Right atrium auricular region (tissue), 2 donors: ENCODE measurements at places on chromosomes 5 and 9. TPM values are rescaled to one million over a fixed set of nuclear protein-coding genes. Genes with fewer than 3 reads are reported as not detected.

FAM221B gene
- not detected for total RNA-seq

DNA sequence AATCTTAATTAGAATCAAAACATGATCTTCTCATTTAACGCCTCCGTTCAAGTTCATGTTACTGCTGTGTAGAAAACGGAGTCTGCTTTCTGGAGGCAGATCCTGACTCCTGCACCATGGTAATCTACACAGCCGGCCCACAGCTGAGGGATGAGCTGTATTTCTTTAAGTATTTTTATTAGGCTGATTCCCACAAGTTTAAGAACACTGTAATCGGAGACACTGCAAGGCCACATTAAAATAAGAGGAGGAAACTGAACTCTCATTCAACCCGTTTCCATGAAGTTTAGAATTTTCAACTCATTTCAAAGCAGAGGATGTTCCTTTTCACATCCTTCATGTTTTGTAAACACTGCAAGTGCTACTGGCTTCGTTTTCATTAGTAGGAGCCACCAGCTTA is 372.2 kb downstream of the NFIB start:
- peaks cover 21% of the 10 kb centered on the region for H3K4me1 ChIP-seq
- H3K36me3 ChIP-seq, result no peaks in the 10 kb centered on the region
- no peak overlapping the region for H3K27ac ChIP-seq
- H3K27me3 ChIP-seq, result no peaks in the 10 kb centered on the region
- H3K4me3 ChIP-seq, result no peak overlapping the region

- H3K27me3 ChIP-seq, result no peaks in the 10 kb centered on the region
- H3K4me1 ChIP-seq, result no peaks in the 10 kb centered on the region
- no peaks in the 10 kb centered on the region for H3K36me3 ChIP-seq
- no peak overlapping the region for H3K4me3 ChIP-seq
Observed at GRCh38 chr9:135835131-135835530, 72.2 kb downstream of the CAMSAP1 start.

DNA sequence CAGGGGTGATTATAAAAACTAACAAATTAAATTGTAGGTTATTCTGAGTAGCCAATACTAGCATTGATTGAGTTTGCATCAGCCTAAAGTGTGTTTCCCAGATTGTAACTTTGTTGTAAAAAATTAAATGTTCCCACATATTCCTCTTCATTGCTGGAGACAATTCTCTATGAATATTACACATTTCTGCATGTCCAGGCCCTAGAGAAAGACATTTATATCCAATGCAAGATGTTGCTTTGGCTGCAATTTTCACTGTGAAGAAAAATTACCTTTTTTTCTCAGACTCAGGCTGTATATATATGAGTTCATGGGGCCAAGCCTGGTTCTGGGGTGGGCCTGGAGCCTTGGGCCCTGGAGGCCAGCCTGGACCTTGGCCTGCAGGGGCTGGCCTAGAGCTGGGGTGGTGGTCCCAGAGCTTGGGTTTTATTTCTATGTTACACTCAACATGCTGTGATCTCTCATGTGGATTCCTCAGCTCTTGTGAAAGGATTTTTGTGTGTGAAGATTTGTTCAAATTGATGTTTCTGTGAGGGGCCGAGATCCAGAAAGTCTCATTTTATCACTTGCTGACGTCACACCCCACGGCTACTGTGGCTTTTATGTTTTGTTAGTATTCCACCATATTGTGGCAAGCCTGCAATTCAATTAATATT is 232.5 kb downstream of the SPATA31A1 start:
- H3K27me3 ChIP-seq, result no peaks in the 10 kb centered on the region
- DNase-seq, result peak; percentile 59
- H3K36me3 ChIP-seq, result no peaks in the 10 kb centered on the region
- H3K4me1 ChIP-seq, result no peaks in the 10 kb centered on the region

DNA sequence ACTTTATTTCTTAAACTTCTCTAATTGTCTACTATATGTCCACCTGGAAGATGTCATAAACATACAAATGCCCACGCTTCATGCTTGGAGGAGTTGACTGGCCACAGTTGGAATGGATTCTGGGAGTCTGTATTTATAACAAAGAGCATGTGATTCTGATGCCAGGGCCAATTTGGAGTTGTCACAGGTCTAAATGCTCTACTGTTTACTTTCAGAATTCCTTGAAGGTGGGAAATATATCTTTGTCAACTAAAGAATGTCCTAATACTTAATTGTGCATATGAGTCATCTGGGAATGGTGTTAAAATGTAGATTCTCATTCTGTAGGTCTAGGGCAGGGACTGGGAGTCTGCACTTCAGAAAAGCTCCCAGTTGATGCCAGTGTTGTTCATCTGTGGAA is 196.1 kb downstream of the ANXA1 start:
- DNase-seq, result no peak
- no peak overlapping the region for H3K4me3 ChIP-seq
- H3K4me1 ChIP-seq, result no peaks in the 10 kb centered on the region

DNA sequence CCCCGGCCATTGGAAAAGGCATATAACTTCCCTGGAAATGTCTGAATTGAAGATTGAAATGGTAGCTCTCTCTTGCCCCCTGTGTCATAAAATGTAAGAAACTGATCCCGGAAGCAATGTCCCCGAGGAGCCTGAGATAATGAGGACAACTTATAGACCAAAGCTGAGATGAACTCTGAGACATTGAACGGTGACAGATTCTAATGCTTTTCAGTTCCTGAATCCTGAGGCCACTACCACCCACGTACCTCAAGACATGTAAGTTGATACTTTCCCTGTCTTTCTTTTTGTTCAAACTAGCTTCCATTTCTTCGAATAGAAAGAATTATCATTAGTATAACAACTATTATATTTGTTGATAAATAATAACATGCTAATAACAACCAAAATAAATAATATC is 51.0 kb downstream of the KIF4B start:
- no peak overlapping the region for H3K4me3 ChIP-seq
- H3K36me3 ChIP-seq, result no peaks in the 10 kb centered on the region
- no peak overlapping the region for H3K27ac ChIP-seq
- DNase-seq, result no peak
- no peaks in the 10 kb centered on the region for H3K27me3 ChIP-seq
